ENCODE measurements at places on chromosomes 12 and 14.

- no peak for DNase-seq
These were observed 10.7 kb downstream of the GPRC5A start for GRCh38 chr12:12902036-12902435.

- no peak for DNase-seq
These were observed 37.7 kb downstream of the RAB35 start for GRCh38 chr12:120078868-120079267.

- no peak for DNase-seq
These were observed 326.6 kb downstream of the LRIG3 start for GRCh38 chr12:58593557-58594304.

GRCh38 chr14:71467361-71467811 is 464.8 kb upstream of the RGS6 start:
- DNase-seq: no peak

DNA sequence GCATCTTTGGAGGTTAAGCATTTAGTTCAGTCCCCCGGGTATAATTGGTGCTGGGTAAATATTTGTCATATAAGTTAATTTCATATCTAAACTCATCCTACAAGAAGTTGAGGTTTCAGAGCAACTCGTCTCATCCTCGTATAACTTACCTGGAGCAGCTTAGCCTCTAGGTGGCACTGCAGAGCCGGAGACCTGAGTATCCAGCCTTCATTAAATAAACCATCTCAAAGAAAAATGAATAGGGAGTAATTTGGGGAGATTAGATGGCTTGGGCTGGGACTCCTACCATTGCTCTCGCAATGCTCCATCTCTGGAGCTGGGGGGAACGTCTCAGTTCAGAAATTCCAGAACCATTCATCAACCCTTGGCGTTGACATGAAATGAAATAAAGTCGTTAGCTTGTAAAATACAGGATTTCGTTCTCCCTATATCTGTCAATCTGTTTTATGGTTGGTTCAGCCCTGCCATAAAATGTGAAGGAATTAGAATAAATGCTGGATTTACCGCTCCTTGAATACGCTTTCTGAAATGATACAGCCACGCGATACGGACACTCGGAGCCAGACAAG is 122.9 kb upstream of the TMEM132D start:
- peak; percentile 44 for DNase-seq

GRCh38 chr14:88951370-88951769 is 126.9 kb downstream of the TTC8 start:
- DNase-seq: no peak

DNA sequence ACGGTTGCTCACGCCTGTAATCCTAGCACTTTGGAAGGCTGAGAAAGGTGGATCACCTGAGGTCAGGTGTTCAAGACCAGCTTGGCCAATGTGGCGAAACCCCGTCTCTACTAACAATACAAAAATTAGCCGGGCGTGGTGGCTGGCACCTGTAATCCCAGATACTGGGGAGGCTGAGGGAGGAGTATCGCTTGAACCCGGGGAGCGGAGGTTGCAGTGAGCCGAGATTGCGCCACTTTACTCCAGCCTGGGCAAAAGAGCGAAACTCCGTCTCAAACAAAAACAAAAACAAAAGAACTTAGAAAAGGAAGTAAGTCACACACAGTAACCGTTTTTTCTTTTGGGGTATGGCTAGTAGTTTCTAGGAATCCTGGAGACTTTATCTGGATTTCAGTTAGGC is 1.7 kb upstream of the PALS1 start:
- no peak for DNase-seq

DNA sequence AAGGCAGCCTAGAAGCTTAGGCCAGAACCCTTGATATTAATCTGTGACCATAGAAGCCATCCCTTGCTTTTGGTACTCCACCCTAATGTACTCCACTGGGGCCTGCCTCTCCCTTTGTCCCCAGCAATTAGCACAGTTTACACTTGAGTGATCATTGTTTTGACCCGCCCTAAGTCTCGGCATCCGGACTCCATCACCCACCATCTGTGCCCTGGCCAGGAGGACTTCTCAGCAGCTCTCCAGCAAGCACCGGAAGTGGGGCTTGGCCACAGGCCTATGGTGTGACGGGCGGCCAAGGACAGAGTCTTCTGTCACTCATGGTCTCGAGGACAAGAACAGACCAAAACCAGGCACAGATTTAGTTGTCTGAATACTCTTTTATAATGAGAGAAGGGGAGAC is 126.5 kb upstream of the NTF3 start:
- DNase-seq: no peak

- peak; percentile 94 for DNase-seq
These were observed 1.5 kb downstream of the ASB2 start for GRCh38 chr14:93974833-93975232.

- DNase-seq: no peak
These were observed 367.2 kb upstream of the LMO3 start for GRCh38 chr12:16972923-16973770.

DNA sequence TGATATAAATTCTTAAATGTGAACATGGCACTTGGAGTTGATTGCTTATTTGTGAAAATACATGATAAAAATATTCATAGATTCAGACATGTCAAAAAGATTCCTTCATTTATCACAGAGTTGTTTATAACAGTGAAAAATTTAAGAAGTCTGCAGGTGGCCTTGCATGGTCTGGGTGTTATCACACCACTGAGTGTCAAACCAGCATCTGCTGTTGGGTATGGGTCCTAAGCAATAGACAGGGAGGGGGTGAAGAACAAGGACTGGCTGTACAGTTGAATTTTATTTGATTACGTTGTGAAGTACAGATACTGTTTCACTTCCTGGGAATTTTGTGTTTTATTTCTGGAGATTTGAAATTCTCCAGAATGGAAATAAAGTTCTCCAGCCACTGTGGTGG is 180.4 kb upstream of the HIF1A start:
- no peak for DNase-seq

DNA sequence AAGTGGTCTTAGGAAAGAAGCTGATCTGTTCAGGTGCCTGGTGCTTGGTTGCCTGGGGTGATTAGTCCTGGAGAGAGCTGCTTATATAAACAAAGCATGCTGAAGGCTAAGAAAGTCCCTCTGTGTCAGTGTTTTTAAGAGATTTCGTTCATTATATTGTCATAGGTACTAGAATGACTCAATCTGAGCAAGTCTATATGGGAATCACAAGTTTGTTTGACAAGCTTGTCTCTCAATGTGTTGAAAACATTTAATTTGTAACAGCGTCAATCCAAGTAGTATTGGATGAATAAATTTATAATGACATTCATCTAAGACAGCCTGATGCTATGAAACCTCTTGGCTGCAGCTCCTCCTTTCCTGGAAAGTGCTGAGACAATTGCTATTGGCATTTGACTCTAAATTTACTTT is 256.3 kb downstream of the TMTC2 start:
- DNase-seq: no peak

GRCh38 chr12:62259631-62259992 is 592 bp upstream of the USP15 start:
- DNase-seq: no peak

- DNase-seq: no peak
These were observed at the start of gene MGAT4C for GRCh38 chr12:86256163-86256562. Gene MGAT4C (minus strand): TSS chr12:86256391.

DNA sequence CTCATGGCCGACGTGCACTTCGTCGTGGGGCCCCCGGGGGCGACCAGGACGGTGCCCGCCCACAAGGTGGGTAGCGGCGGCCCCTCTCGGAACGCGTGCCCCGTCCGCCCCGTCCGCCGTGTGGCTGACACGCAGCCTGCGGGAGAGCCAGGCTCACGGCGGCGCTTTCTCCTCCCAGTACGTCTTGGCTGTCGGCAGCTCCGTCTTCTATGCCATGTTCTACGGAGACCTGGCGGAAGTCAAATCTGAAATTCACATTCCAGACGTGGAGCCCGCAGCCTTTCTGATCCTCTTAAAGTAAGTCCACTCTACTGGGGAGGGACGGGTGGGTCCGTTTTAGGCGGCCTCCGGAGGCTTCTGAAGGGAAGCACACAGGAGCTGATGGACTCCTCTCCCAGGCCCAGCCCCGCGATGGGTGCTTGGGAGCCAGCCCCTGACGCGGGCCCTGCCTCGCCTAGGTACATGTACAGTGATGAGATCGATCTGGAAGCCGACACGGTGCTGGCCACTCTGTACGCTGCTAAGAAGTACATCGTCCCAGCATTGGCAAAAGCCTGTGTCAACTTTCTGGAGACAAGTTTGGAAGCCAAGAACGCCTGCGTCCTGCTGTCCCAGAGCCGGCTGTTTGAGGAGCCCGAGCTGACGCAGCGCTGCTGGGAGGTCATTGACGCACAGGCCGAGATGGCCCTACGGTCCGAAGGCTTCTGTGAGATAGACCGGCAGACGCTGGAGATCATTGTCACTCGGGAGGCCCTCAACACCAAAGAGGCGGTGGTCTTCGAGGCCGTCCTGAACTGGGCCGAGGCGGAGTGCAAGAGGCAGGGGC is 1.1 kb downstream of the BTBD6 start:
- DNase-seq: no peak

DNA sequence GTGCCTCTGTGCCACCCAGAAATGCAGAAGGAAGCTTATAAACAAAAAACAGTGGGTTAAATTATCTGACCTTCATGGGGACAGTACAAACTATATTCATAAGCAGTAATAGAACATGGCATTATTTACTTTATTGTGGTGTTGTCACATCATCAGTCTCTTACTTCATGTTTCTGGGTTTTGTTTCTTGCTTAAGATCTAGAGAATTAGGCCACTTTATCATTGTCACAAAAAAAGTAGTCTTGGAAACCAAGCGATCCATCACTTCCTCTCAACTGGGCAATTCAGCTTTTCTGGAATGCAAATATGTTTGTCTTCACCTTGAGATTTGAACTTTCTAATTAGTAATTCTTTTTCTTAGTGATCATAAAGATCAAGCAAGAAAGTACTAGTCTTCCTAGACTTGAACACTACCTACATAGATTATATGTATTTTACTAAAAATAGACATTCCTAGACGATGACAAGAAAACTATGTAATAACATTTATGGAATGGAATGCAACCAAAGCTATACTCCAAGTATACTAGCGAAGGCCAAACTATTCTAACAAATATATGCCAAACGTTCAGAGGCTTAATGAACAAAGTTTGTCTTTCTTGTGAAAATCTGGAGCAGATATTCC is 363.4 kb downstream of the DAD1 start:
- DNase-seq: peak; percentile 23

- DNase-seq: peak; percentile 27
These were observed 22.4 kb upstream of the PDE1B start for GRCh38 chr12:54526812-54527630.

DNA sequence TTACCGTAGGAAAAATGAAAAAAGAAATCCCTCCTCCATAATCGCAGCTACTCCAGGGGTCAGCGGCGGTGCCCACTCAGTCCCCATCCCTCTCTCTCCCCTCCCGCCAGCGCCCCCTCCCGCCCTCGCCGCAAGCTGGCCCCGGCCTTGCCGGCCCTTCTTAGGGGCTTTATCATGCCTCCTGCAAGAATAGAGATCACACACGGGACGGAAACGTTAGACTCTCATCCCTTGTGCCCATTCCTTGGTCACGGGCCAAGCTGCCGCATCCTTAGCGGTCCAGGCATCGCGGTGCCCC is 692 bp upstream of the COX14 start:
- DNase-seq: no peak

- DNase-seq: no peak
These were observed 441.7 kb downstream of the RAD51B start for GRCh38 chr14:68261092-68261842.

DNA sequence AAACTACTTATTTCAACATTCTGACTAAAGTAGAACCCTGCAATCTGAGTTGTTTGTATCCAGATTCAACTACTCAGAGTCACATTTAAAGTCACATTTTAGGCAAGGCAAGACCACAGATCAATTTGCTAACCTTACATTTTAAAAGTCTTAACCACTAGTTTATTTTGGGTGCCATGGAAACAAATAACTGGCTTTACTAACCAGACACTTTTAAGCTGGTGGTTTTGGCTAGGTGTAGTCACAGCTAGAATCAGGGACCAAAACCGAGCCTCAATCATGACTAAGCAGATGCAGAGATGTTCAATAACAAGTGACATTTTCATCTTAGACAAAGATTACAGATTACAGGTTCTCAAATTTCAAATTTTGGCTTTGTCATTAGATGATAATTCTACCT is 115.3 kb downstream of the PDE6H start:
- DNase-seq: no peak

DNA sequence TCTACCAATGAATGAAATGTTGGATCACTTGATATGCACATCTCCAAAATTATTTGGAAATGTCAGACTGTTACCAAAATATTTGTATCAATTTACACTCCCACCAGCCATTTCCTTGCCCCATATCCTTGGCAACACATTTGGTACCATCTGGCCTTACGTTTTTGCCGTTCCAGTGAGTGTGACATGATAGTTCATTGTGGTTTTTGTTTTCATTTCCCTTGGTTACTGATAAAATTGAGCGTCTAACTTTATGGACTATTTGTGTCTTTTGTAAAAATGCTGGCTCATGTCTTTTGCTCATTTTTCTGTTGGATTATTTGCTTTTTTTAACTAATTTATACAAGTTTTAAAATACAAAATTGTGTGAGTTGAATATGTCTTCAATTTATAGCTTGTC is 11.0 kb downstream of the KLHDC1 start:
- DNase-seq: no peak

DNA sequence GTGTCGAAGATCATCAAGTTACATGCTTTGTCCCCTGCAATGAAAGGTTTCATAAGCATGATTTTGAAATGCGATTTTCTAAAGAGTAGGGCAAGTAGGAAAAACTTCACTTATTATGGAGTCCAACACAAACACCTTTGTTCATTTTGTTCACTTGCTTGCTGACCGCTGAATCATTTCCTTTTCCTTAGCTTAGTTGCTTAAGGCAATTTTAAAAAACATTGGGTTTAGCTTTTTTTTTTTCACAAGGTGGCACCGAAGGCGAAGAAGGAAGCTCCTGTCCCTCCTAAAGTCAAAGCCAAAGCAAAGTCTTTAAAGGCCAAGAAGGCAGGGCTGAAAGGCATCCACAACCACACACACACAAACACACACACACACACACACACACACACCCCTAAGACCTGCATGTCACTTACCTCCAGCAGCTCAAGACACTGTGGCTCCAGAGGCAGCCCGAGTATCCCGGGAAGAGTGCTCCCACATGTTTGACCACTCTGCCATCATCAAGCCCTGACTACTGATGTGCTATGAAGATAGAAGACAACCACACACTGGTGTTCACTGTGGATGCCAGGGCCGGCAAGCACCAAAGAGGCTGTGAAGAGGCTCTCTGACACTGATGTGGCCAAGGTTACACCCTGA is 11.4 kb downstream of the MANSC1 start:
- no peak for DNase-seq

- no peak for DNase-seq
These were observed 154.1 kb downstream of the GALC start for GRCh38 chr14:87838931-87839330.

GRCh38 chr12:127268213-127268612 is 998.8 kb upstream of the TMEM132C start:
- no peak for DNase-seq
